ENCODE measurements at places on chromosomes 5 and 9.
A peak's percentile ranks its signal among the peaks of the same experiment; 100 is the strongest.

GRCh38 chr5:152987131-152987530 lies 503.3 kb upstream of the GRIA1 start:
- no peak for DNase-seq

DNA sequence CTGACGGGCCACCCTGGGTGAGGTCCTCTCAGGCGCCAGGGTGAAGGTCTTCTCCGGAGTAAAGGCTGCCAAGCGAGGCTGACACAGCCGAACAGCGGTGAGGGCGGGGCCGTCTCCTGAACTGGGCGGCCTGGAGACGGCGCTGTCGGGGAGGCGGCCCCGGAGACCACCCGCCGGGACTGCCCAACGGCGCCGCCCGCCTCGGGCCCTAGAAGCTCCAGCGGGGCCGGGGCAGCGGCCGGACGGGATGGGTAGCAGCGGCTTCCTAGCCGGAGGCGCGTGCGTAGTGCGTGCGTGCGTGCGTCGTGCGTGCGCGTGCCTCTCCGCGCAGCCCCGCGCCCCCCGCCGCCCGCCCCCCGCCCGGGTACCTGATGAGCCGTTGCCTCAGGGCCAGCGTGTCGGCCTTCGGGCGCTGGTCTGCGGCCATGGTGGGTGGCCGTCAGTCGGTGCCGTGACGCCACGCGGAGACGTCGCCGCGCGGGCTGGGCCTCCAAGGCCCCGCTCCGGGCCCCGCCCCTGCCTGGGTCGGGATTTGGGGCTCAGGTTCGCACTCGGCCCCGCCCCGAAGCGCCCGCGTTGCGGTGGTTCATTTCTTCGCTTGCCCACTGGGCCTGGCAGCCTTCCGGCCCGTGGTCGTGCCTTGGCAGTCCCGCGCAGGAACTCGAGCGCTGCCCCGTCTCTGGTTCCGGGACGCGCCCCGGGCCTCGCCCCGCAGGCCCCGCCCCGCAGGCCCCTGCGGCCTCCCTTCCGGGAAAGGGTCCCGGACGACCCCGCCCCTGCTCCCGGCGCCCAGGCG lies at the start of gene PHYKPL:
PHYKPL (minus strand) TSS at position 679 of the 796 bp plus-strand sequence; CDS start at position 427, 252 bp downstream.
- peak; percentile 87 for DNase-seq

GRCh38 chr5:157356576-157356975 lies 90.7 kb downstream of the CYFIP2 start:
- DNase-seq = no peak

- DNase-seq = no peak
Measured at GRCh38 chr5:41270423-41271251, 57.3 kb upstream of the C6 start.

DNA sequence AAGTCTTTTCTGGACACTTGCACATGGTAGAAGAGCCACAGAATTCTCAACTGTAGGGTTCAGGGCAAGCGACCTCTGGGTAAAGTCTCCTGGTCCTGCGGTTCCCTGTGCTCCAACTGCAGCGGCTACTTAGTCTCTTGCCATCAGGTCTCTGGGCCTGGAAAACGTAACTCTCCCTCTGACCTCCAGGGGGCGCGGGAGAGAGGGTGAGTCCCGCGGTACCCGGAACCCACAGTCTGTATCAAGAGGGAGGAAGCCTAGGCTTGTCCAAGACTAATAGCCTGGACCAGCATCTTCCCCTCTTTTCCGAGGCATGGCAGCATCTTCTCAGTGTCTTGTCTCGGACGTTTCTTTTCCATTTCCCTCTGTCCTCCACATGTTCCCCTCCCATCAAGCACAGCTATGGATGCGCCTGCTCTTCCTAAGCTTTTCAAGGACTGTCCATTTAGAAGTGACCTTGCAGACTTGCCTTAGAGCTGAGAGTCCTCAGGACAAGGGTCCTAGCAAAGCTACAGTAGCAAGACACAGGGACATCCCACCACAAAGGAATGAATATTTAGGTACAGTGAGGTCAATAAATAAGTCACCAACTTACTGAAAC lies 59.3 kb downstream of the FSTL4 start:
- DNase-seq = no peak

- DNase-seq = no peak
Measured at GRCh38 chr5:131523500-131524185, 111.4 kb downstream of the RAPGEF6 start.

GRCh38 chr5:179435181-179435580 lies 89.9 kb upstream of the ADAMTS2 start:
- DNase-seq = no peak

DNA sequence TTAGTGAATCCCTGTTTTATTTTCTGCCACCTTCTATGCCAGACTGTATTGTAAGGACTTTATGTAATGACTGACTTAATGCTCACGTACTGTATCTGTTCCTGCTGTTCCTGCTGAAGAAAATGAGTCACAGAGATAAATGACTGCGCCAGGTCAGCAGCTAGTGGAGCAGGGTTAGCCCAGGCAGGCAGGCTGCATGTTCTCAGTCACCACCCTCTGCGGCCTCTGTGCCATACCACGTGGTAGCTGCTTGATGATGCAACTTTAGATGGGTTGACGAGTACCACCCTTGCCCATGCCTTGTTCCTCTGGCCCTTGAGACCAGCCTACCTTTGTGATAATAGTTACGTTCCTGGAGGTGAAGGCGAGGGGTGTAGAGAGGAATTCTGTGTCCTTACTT lies 161.9 kb downstream of the TRIO start:
- DNase-seq = no peak

DNA sequence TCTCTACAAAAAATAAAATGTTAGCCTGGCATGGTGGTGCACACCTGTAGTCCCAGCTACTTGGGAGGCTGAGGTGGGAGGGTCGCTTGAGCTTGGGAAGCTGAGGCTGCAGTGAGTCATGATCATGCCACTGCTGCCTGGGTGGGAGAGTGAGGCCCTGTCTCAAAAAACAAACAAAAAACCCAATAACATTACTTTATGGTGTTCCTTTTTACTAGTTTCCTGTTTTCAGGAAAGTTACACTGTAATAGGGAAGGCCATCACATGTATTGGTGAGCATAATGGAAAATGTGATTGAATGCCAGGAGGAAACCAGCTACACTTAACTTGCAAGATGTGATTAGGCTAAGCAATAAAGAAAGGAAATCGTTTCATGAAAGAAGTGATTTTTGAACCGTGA lies 42.7 kb downstream of the SV2C start:
- DNase-seq = no peak

GRCh38 chr9:112041536-112042243 lies 133.4 kb downstream of the SUSD1 start:
- DNase-seq = no peak

DNA sequence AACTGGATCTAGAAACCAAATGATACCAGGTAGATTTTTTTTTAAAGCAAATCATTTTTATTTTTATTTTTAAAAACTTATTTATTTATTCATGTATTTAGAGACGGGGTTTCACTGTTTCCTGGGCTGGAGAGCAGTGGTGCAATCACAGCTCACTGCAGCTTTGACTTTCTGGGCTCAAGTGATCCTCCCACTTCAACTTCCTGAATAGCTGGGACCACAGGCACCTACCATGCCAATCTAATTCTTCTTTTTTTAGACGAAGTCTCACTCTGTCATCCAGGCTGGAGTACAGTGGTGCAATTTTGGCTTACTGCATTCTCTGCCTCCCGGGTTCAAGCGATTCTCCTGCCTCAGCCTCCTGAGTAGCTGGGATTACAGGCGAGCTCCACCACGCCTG lies 41.3 kb upstream of the CDK20 start:
- DNase-seq = no peak

DNA sequence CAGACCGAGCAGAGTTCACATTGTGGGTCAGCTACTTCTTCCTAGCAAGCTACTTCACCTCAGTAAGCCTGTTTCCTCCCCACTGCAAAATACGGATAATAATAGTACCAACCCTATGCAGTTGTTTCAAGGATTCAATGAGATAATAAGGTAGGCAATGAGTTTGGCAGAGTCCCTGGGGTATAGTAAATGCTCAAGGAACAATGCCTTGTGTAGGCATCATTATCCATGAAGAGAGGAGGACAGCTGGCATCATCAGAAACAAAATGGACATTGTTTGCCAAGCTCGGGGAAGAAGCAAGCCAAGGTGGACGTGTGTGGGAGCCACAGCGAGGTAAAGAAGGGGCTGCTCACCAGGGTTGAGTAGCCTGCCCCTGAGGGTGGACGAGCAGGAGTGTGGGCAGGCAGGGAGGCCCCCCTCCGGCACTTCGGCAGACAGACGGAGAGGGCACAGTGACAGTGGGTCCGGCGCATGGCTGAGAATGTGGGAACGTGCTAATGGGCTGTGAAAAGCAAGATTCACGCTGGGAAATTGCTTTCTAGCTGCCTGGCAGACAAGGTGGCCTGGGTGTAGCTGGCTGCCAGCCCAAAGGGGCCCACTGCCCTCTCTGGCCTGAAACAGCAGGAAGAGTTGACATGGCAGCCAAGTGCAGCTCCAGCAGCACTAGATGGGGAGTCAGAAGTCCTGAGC lies 10.1 kb downstream of the CAMK2A start:
- no peak for DNase-seq

- no peak for DNase-seq
Measured at GRCh38 chr5:138489683-138490061, 24.4 kb downstream of the EGR1 start.

- no peak for DNase-seq
Measured at GRCh38 chr5:2888520-2889060, 137.1 kb upstream of the IRX2 start.
